ENCODE measurements at places on chromosomes 1 and 21.

- DNase-seq = peak; percentile 32
Observed at GRCh38 chr1:162632698-162633080, 425 bp downstream of the DDR2 start.

- DNase-seq = no peak
Observed at GRCh38 chr1:61647142-61647541, 77.8 kb downstream of the TM2D1 start.

GRCh38 chr1:3814771-3815561 lies 18.7 kb upstream of the LRRC47 start:
- DNase-seq = no peak

GRCh38 chr1:11333631-11334030 lies 60.6 kb downstream of the UBIAD1 start:
- DNase-seq = no peak
